ENCODE measurements at places on chromosomes 1 and 21.

GRCh38 chr1:15684042-15684461, at the start of gene PLEKHM2:
PLEKHM2 (plus strand) TSS chr1:15684320; CDS start chr1:15684559, 239 bp downstream.
- no peak for DNase-seq

- no peak for DNase-seq
These were observed 16.0 kb downstream of the TEX35 start for GRCh38 chr1:178528953-178529335.

DNA sequence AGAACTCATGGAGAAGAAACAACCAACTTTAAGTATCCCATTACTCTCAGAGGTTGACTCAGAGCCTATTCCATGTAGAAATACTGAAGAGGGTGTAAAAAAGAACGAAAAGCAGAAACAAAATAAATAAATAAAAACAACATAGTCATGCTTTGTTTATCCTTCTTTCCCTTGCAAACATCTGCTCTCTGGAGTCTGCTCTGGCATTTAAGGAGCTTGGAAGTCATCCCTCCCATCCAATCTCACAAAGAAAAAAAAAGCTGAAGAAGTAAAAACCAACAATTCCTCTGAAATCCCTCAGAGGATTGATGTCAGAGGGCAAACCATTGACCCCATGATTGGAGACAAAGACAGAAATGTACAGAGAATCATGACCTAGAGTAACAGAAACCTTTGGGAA, 302.6 kb upstream of the GREM2 start:
- no peak for DNase-seq

GRCh38 chr1:150761801-150762200, 3.8 kb downstream of the CTSS start:
- no peak for DNase-seq

- DNase-seq = no peak
These were observed 81.9 kb downstream of the SPATA17 start for GRCh38 chr1:217712925-217713597.

- DNase-seq = no peak
These were observed at the start of gene SH2D1B for GRCh38 chr1:162412002-162412401. SH2D1B (minus strand) TSS chr1:162412136; CDS start chr1:162412016, 120 bp downstream.

DNA sequence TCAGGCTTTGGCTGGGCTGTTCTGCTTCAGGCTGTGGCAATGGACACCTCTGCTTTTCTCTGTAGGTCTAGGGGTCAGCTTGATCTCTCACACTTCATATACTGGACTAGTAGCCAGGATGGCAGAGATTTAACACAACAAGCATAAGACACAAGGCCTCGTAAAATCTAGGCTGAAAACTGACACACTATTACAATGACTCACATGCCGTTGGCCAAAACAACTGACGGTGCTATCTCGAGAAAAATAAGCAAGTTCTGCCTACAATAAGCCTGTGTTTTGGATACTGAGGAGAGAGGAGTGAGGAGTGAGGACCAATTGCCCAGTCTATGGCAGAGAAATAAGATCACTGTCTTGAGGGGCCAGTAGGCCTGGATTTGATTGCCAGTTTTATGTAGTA, 840.7 kb upstream of the ADAMTS5 start:
- DNase-seq = no peak

DNA sequence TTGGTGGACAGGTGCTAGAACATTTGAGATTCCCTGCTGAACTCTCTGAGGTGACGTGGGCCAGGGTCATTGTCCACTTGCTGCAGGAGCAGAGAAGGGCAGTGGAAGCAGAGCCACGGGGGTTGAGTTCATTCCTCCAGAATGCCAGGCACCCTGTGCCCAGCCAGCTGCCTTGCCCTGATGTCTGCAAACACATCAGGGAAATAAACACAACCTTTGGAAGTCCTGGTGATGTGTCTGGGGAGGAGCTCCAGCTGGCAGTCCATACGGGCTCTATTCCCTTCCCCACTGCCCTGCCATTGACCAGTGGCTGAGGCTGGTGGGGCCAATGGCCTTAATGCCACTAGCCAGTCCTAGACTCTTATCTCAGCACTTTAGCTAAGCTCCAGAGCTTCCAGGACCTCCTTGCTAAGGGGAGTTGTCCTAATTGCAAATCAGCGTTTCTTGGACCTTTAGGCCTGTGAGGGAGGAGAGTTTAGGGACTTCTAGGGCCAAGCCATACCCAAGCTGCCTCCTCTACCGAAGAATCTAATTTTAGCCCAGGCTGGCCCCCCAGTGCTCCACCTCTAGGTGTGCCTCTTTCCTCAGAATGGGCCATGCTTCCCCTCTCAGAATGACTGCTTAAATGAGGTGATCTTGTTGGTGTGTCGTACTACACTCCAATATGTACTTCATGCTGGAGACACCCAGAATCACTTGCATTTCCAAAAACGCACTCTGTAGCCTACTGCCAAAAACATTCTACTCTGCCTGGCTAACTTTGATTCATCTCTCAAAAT, 25.9 kb upstream of the MFSD2A start:
- no peak for DNase-seq

All from stimulated activated CD8-positive, alpha-beta memory T cell treated with anti-CD3 and anti-CD28 coated beads, Interleukin-7, amount 100 ng/mL, for 1 hour (primary cell).